ENCODE measurements at places on chromosomes 12 and 14.

DNA sequence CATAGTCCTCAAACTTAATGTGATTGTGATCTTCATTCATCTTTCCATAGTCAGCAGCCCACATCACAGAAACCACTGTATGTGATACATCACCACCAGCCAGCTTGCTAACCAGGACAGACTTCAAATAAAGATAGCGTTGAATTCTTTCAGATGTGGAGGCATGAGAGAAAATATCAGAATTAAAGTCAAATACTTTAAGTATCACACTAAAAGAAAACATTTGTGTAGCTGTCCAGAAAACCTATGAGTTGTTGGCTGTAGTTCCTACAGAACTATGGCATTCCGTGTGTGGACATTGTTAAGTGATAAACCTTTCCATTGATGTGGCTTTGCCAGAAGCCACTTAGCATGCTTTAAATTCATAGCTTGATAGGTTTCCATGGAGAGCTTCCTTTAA is 105.1 kb downstream of the LLPH start:
- DNase-seq = no peak

DNA sequence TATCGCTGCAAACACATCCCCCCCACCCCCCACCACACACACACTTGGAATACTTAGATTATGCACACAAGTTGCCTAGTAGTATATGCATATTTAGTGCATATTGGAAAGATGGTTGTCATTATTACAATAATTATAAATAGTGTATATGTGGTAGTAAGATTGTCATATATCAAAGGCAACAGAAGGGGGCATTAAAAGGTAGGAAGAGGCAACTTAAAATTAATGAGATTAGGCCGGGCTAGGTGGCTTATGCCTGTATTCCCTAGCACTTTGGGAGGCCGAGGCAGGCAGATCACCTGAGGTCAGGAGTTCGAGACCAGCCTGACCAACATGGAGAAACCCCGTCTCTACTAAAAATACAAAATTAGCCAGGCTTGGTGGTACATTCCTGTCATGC is 52.1 kb downstream of the GSC start:
- no peak for DNase-seq

DNA sequence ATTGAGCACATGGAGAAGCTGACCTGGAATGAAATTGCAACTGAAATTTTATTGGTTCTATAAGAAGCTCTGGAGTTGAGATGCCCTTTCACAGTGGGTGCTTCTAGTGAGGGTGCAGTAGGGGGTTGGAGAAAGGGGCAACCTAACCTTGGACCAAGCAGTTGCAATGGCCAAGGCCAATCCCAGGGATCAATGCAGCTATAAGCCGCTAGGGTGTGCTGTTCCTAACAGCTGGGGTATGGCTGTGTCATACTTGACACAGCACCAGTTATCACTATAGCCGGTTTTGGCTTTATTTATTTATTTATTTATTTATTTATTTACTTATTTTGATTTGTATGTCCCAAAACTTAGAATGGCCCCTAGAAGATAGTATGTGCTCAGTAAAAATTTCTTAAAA is 505.9 kb downstream of the FLRT2 start:
- peak; percentile 16 for DNase-seq

GRCh38 chr14:44795725-44796124 is 166.0 kb downstream of the KLHL28 start:
- no peak for DNase-seq

GRCh38 chr12:10540776-10541205 is 35.1 kb downstream of the EIF2S3B start:
- DNase-seq = no peak
